Activated CD4-positive, alpha-beta T cell treated with anti-CD3 and anti-CD28 coated beads, Interleukin-2, amount 10 ng/mL, durations not matched to agents 24 days and 14 days (primary cell): ENCODE measurements at places on chromosomes 5 and 9. TPM values are rescaled to one million over a fixed set of nuclear protein-coding genes. Genes with fewer than 3 reads are reported as not detected.

The KCNN2 gene
- not detected in 2 replicates for total RNA-seq

GRCh38 chr5:161387121-161387520 is 159.4 kb downstream of the GABRB2 start:
- no peaks in the 10 kb centered on the region for H3K4me1 ChIP-seq
- no peak overlapping the region for H3K4me3 ChIP-seq
- no peaks in the 10 kb centered on the region for H3K27me3 ChIP-seq
- no peak for DNase-seq

The SLC46A2 gene
- total RNA-seq = not detected in 2 replicates

DNA sequence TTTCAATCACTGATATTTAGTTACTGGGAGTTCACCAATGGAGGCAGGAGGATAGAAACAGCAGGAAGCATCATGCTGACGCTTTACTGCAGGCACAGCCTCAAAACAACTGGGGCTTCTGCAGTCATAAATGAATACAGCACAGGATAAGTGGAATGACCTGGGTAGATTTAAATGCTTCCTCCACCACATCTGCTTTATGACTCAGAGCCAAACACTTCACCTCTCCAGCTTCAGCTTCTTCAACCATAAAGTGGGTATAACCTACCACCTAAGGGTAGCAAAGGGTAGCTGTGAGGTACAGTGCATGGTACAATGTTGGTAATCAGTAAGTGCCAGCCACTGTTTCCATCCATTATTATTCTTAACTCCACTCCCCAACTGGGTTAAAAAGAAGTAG is 28.4 kb downstream of the RASEF start:
- no peak for DNase-seq
- H3K4me3 ChIP-seq = no peak overlapping the region
- H3K36me3 ChIP-seq = no peaks in the 10 kb centered on the region
- no peak overlapping the region for H3K27ac ChIP-seq
- H3K27me3 ChIP-seq = no peaks in the 10 kb centered on the region

DNA sequence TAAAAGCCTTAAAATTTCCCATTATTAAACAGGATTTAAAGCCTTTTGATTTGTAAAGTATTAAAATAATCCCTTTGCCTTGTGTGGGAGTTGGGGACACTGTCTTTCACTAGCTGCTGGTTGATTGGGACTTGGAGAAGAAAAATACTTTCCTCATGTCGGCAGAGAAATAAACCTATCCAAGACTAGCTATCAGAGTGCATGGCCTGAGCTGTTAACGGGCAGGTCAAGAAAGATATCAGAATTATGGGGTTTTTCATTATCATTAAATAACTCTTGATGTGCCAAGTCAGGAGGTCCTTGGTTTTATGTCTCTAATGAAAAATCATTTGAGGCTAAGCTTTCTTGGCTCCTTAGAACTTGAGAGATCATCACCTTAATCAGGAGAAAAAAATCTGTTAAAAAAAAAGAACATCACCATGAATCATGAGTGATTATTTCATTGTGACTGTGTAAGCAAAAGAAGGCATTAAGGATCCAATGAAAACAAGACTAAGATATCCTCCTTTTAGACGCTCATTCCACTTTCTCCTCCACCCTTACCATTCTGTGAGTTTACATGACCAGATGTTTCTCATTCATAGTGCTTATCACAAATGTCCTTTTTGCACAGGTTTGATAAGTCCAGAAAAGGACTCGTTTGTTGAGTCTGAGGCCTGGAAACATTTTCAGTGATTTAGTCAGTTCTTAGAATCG is 140.4 kb upstream of the EGFLAM start:
- H3K27ac ChIP-seq = no peak overlapping the region
- no peak overlapping the region for H3K4me3 ChIP-seq
- no peak for DNase-seq
- no peaks in the 10 kb centered on the region for H3K27me3 ChIP-seq

DNA sequence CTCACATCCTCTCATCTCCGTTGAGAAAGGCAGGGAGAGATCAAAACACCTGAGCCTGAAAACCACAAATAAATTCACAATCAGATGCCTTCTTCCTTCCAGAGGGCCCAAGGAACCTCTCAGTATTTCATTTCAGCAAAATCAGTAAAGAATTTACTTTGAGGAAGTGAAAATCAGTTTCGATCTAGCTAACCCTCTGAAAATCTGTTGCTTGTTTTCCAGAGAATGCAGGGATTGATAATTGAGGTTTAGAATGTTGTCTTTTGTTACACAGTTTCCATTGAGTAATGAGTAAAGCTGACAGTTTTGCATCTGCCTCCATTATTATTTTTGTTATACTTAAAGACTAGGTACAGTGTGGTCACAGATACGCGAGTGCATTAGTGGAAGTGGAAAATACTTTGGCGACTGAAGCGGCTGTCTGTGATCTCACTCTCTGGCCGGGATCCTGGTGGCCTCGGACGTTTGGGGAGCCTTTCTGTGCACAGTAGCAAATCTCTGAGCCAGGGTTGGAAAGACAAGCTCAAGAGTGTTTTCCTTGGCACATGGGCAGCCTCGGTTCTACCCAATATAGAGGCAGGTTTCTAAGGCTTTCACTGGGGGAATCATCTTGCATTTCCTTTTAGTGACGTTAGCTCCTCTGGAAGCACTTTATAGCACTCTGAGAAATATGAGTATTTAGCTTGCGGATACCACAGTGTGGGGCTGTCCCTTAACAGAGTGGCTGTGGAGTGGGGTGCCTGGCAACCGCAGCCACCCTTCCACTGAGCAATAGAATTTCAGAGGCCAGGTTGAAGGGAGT is 32.2 kb upstream of the ANGPTL2 start:
- H3K27me3 ChIP-seq = peaks cover 35% of the 10 kb centered on the region
- DNase-seq = no peak
- no peaks in the 10 kb centered on the region for H3K36me3 ChIP-seq

DNA sequence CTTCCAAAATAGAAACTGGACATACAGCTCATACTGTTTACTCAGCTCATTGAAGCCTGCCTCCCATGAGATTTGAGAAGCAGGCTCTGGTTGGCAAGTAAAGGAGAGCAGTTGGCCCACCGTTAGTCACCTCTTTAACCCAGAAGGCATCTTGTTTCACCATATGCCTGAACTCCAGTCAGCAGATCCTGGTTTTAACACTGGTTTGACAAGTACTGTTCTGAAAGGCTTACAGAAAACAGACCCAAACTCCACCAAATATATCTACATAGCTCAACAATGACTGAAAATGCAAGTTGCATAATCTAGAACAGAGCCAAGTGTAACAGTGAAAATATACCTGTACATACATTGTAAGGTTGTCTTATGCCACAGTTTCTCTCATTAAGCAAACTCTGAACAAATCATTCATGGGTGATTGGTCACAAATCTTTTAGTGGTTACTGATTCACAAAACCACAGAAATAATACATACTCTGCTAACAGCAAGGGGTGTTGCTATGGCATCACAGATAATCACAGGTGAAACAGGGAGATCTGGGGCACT is 198.8 kb downstream of the BNC2 start:
- H3K27ac ChIP-seq = no peak overlapping the region
- H3K4me3 ChIP-seq = no peak overlapping the region
- DNase-seq = no peak

DNA sequence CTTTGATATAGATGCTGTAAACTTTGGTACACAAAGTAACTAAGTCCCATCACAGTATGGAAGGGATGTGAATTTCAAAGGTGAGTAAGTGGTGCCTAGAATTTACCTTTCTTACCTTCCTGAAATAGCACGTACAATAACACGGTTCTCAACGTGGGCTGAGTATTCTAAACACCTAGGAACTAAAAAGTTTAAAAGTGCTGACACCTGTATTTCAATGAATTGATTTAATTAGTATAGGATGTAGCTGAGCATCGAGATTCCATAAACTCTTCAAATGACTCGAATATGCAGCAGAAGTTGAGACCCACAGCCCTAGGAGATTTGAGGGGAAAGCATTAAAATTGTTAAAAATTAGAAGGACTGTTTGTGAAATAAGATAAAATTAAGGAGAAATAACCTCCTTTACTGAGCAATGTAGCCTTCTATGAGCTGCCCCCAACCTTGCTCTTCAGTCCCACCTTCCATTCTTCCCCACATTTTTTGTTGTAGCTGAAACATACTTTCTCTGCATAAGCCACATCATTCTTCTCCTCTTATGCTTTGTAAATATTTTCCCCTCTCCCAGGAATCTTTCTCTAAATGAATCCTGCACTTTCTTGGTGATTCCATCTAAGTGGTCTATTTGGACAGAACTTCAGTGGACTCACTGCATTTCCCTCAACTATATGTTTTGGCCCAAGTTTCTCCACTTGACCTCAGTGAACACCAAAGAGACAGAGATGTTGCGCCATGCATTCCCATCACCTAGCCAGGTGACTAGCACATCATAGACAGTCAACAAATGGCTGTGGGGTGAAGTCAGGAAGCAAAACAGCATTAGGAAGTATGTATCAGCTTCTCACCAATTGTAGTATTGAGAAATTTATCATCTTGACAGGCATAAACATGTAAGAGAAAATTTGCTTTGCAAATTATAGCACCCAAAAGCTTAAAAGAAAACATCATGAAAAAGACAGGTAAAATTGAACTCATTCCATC is 156.5 kb upstream of the TAS2R1 start:
- H3K27ac ChIP-seq = no peak overlapping the region
- no peaks in the 10 kb centered on the region for H3K4me1 ChIP-seq
- no peaks in the 10 kb centered on the region for H3K27me3 ChIP-seq
- H3K36me3 ChIP-seq = no peaks in the 10 kb centered on the region
- no peak overlapping the region for H3K4me3 ChIP-seq

DNA sequence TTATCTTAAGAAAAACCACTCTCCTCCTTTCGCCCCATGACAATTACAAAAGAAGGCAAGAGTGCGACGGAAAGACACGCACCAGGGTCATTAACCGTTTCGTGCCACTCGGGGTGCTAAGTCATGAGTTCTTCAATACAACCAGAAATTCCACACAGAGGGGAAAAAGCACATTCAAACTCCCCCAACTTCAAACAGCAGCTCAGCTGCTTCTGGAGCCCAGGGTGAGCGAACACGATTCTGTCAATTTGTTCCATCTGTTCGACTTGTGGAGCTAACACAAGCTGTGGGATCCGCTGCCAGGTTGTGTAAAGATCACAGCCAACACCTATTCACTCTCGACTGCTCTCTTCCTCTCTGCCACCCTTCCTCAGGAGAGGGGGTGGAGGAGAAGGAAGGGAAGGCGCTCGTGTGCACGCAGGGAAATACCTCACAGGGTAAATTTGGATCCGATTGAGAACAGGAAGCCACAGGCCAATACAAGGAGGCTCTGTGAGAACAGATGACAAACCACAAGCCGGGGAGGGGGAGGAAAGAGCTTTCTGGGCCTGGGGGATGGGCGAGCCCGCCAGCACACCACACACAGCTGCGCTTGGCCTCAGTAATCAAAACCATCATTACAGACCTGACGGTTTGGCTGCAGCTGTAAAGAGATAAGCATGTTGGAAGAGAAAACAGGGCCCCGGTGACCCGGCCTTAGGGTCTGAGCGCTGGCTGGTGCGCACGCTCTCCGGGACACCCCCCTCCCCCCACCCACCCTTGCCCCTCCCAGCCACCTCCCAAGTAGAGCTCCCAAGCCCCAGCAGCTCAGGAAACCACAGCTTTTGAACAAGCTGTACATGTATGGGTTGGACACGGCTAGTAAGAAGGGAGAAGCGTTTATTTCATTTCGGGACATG is 54.3 kb downstream of the PTCH1 start:
- DNase-seq = peak; percentile 94
- peaks cover 66% of the 10 kb centered on the region for H3K27me3 ChIP-seq
- H3K36me3 ChIP-seq = peaks cover 11% of the 10 kb centered on the region
- peaks cover 23% of the 10 kb centered on the region for H3K4me1 ChIP-seq
- peak overlapping the region; percentile 70 for H3K27ac ChIP-seq
